Esophagus muscularis mucosa (tissue), 4 donors: ENCODE measurements at places on chromosomes 11 and 22. TPM values are rescaled to one million over a fixed set of nuclear protein-coding genes. Genes with fewer than 3 reads are reported as not detected.
A peak's percentile ranks its signal among the peaks of the same experiment; 100 is the strongest.

CDC42BPG gene
- 0.39 TPM for total RNA-seq

GRCh38 chr22:42856179-42856864, 751 bp downstream of the ARFGAP3 start:
- H3K36me3 ChIP-seq = no peaks in the 10 kb centered on the region
- H3K27ac ChIP-seq = peak overlapping the region; percentile 98
- DNase-seq = no peak
- peak overlapping the region; percentile 94 for H3K4me3 ChIP-seq
- peaks cover 27% of the 10 kb centered on the region for H3K4me1 ChIP-seq

DNA sequence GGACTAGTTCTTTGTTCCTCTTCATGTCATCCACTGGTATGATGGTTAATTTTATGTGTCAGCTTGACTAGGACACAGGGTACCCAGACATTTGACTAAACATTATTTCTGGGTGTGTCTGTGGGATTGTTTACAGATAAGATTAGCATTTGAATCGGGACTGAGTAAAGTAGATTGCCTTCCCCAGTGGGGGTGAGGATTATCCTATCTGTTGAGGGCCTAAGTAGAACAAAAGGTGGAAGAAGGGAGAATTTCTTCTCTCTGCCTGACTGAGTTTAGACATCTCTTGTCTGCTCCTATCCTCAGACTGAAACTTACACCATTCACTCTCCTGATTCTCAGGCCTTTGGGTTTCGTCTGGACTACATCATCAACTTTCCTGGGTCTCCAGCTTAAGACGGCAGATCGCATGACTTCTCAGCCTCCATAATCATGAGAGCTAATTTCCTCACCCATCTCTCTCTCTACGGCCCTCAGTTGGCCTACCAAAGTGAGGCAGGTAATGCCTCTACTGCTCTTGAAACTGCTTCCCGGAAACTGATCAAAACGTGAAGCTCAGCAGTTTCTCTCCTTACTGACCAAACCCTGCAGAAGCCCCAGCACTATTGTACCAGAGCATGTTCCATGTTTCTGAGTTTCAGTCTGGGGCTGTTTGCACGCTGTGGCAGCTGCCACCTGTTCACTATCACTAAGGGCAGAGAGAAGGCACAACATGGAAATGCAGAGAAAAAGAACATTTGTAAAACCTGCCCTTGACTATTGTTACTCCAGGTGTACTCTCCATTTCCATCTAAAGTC, 95.4 kb downstream of the NXPE2 start:
- H3K4me3 ChIP-seq = no peak overlapping the region
- H3K27ac ChIP-seq = no peak overlapping the region
- DNase-seq = no peak
- H3K27me3 ChIP-seq = no peaks in the 10 kb centered on the region
- H3K4me1 ChIP-seq = no peaks in the 10 kb centered on the region

CHID1 gene
- 42.1 TPM for total RNA-seq

ZNF70 gene
- total RNA-seq = 6.2 TPM

APOA4 gene
- total RNA-seq = 0.26 TPM

DNA sequence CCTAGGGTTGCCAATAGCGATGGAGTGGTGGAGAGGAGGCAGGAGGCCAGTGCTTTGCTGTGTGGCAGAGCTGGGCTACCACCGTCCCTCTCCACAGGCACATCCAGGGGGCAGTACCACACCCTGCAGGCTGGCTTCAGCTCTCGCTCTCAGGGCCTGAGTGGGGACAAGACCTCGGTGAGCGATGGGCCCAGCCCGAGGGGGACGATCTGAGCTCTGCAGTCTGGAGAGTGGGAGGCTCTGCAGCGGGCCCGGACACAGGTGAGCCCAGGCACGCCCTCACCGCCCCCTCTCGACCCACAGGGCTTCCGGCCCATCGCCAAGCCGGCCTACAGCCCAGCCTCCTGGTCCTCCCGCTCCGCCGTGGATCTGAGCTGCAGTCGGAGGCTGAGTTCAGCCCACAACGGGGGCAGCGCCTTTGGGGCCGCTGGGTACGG, 2.5 kb downstream of the PKP3 start:
- peaks cover 65% of the 10 kb centered on the region for H3K27me3 ChIP-seq
- no peak overlapping the region for H3K27ac ChIP-seq
- H3K36me3 ChIP-seq = no peaks in the 10 kb centered on the region
- H3K4me3 ChIP-seq = peak overlapping the region; percentile 47

- no peaks in the 10 kb centered on the region for H3K27me3 ChIP-seq
- no peak for DNase-seq
- no peaks in the 10 kb centered on the region for H3K4me1 ChIP-seq
- no peaks in the 10 kb centered on the region for H3K36me3 ChIP-seq
- H3K4me3 ChIP-seq = no peak overlapping the region
- H3K27ac ChIP-seq = no peak overlapping the region
Observed at GRCh38 chr11:99425596-99425995, 404.8 kb downstream of the CNTN5 start.

MFRP gene
- total RNA-seq = not detected

- no peak for DNase-seq
- H3K4me1 ChIP-seq = peaks cover 24% of the 10 kb centered on the region
- H3K27ac ChIP-seq = no peak overlapping the region
- H3K27me3 ChIP-seq = no peaks in the 10 kb centered on the region
- H3K4me3 ChIP-seq = no peak overlapping the region
Observed at GRCh38 chr11:65530157-65530496, 5.2 kb downstream of the SCYL1 start.

DNA sequence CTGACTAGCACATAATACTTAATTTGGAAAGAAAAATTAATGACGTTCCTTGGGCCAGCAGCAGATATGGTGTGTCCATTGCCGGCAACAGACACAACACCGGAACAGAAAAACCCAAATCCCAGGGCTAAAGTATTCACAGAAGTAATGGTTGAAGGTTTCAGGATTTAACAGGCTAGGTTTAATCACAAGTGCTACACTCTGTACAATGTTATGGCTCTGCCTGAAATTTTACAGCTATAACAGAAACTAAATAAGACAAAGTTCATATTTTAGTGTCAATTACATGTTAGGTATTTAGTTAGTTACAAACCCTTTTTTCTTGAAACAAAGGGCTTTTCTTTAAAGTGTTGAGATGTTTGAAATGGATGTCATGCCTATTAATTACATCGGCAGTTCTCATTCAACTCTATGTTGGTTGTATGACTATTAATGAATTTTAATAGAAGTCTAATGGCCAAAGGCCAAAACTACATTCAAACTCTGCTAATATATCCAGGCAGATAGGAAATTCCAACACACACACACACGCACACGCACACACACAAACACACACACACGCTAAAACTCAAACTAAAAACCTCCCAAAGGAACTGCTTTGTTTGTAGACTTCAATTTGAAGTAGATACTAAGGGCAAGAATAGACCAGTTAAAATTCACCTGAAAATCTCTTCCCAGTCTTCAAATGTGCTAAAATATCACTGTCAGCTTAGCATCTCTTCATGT, 27.8 kb upstream of the CLNS1A start:
- peaks cover 54% of the 10 kb centered on the region for H3K36me3 ChIP-seq
- no peak overlapping the region for H3K27ac ChIP-seq
- no peak overlapping the region for H3K4me3 ChIP-seq
- H3K27me3 ChIP-seq = no peaks in the 10 kb centered on the region
- H3K4me1 ChIP-seq = no peaks in the 10 kb centered on the region
